Testis (tissue), 5 donors: ENCODE measurements at places on chromosomes 5 and 9. TPM values are rescaled to one million over a fixed set of nuclear protein-coding genes. Genes with fewer than 3 reads are reported as not detected.

The CARD19 gene
- polyA plus RNA-seq = 99.4 TPM

The SNX30 gene
- polyA plus RNA-seq = 26.3 TPM

The SHOC1 gene
- 14.9 TPM for polyA plus RNA-seq

The ZNF483 gene
- 10.5 TPM for polyA plus RNA-seq

The NEURL1B gene
- 17.1 TPM for polyA plus RNA-seq

The ORM2 gene
- polyA plus RNA-seq = 2.3 TPM

The PGM5 gene
- 19.4 TPM for polyA plus RNA-seq

The CSF2 gene
- polyA plus RNA-seq = not detected

The TMC1 gene
- 3.0 TPM for polyA plus RNA-seq

The NUTM2F gene
- 2.1 TPM for polyA plus RNA-seq

The OR1J4 gene
- polyA plus RNA-seq = not detected

The FBP2 gene
- 1.6 TPM for polyA plus RNA-seq

The COX7C gene
- polyA plus RNA-seq = 568 TPM

The FBXO4 gene
- polyA plus RNA-seq = 15.5 TPM

The NSMF gene
- 42.5 TPM for polyA plus RNA-seq

The NCBP1 gene
- polyA plus RNA-seq = 36.6 TPM

The PCDHB5 gene
- 5.5 TPM for polyA plus RNA-seq

The PCDHGC4 gene
- 0.57 TPM for polyA plus RNA-seq

The STOML2 gene
- 102 TPM for polyA plus RNA-seq

The FOXD4L6 gene
- polyA plus RNA-seq = not detected

The PRSS3 gene
- polyA plus RNA-seq = 6.5 TPM

The HCN1 gene
- 0.20 TPM for polyA plus RNA-seq

The NTNG2 gene
- 3.3 TPM for polyA plus RNA-seq

The SVEP1 gene
- 7.9 TPM for polyA plus RNA-seq

The TMEM174 gene
- not detected for polyA plus RNA-seq

The IFNW1 gene
- not detected for polyA plus RNA-seq

The IARS1 gene
- polyA plus RNA-seq = 57.2 TPM

The GARIN3 gene
- polyA plus RNA-seq = 45.6 TPM

The SHISAL2B gene
- polyA plus RNA-seq = not detected

The WNT8A gene
- polyA plus RNA-seq = 1.4 TPM

The HACD4 gene
- polyA plus RNA-seq = 2.0 TPM

The ADGRV1 gene
- 10.8 TPM for polyA plus RNA-seq

The SNCAIP gene
- 28.4 TPM for polyA plus RNA-seq

The INSL4 gene
- polyA plus RNA-seq = not detected

The CCNJL gene
- polyA plus RNA-seq = 23.6 TPM

The PCDHGA8 gene
- 0.15 TPM for polyA plus RNA-seq

The PCDHA11 gene
- 2.7 TPM for polyA plus RNA-seq

The SHROOM1 gene
- polyA plus RNA-seq = 2.1 TPM

The PDE6A gene
- 2.9 TPM for polyA plus RNA-seq
